ENCODE measurements at places on chromosomes 4 and X. TPM values are rescaled to one million over a fixed set of nuclear protein-coding genes. Genes with fewer than 3 reads are reported as not detected.

- DNase-seq: no peak
- H3K36me3 ChIP-seq: no peaks in the 10 kb centered on the region
- H3K27me3 ChIP-seq: no peaks in the 10 kb centered on the region
Measured at GRCh38 chr4:71065991-71066510, 72.6 kb downstream of the DCK start.

- H3K36me3 ChIP-seq: no peaks in the 10 kb centered on the region
- no peak overlapping the region for H3K27ac ChIP-seq
- no peaks in the 10 kb centered on the region for H3K4me1 ChIP-seq
- no peaks in the 10 kb centered on the region for H3K27me3 ChIP-seq
- no peak overlapping the region for H3K4me3 ChIP-seq
Measured at GRCh38 chr4:91116861-91117260, 989.7 kb downstream of the CCSER1 start.

DNA sequence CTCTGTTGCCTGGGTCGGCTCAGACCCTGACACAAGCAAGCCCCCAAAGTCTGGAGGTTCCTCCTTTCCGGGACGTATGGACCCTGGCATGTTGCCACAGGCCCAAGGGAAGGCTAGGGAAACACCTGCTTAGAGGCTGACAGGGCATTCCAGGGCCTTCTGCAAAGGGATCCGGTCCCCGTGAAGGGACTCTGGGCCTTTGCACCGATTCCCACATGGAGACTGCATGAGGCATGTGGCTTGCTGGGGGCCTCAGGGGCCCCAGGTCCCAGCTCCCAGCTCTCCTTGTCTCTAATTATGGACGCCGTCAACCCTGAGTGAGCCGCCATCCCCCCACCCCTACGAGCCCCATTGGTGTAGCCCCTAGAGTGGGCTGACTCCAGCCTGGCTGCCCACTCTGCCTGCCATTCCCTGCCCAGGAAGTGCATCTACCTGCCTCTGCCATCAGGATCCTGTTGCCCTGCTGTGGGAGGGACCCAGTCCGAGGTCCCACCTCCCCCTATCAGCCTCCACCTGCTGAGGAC, 4.2 kb upstream of the RGS12 start:
- H3K4me1 ChIP-seq: peaks cover 9% of the 10 kb centered on the region
- no peak overlapping the region for H3K4me3 ChIP-seq
- H3K27ac ChIP-seq: no peak overlapping the region
- peaks cover 9% of the 10 kb centered on the region for H3K27me3 ChIP-seq

- no peaks in the 10 kb centered on the region for H3K4me1 ChIP-seq
- H3K4me3 ChIP-seq: no peak overlapping the region
- H3K27ac ChIP-seq: no peak overlapping the region
- no peak for DNase-seq
- H3K27me3 ChIP-seq: no peaks in the 10 kb centered on the region
Measured at GRCh38 chrX:50721764-50722521, 92.1 kb downstream of the SHROOM4 start.

GRCh38 chr4:4985844-4986243, 33.4 kb downstream of the CYTL1 start:
- DNase-seq: no peak
- H3K27ac ChIP-seq: no peak overlapping the region
- no peaks in the 10 kb centered on the region for H3K36me3 ChIP-seq
- no peaks in the 10 kb centered on the region for H3K27me3 ChIP-seq
- H3K4me3 ChIP-seq: no peak overlapping the region
- H3K4me1 ChIP-seq: no peaks in the 10 kb centered on the region

The STOX2 gene
- total RNA-seq: not detected

DNA sequence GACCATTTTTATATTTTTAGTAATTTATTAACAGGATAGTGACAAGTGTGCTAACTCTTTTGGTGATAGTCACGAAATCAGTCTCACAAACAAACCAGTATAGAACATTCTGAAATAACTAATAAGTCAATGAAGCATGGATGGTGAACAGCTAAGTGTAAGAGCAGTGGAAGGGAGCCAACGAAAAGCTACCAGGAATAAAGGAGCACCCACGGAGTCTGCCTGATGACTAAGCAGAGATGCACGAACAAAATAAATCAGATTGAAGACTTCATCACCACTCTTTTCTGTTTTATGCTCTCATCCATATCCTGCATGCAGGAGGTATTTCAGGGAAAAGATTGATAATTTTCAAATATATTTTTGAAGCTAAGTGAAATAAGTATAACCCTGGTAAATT, 891.1 kb upstream of the HS3ST1 start:
- no peaks in the 10 kb centered on the region for H3K36me3 ChIP-seq
- no peak for DNase-seq
- no peaks in the 10 kb centered on the region for H3K27me3 ChIP-seq

DNA sequence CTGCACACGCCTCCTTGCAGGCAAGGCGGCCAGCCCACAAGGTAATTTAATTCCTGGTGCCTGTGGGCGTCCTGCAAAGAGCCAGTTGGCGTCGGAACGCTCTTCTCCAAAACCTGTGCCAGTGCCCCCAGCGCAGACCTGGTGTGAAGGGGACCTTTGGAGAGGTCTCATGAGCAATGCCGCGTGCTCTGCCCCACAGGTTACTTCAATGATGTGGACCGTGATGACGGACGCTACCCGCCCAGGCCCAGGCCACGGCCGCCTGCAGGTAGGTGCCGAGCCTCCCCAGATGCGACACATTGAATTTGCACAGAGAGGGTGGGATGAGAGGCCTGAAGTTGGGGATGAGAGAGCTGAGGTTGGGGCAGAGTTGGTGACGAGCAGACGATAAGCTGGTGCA, 34.4 kb upstream of the GYG2 start:
- no peaks in the 10 kb centered on the region for H3K27me3 ChIP-seq
- no peak overlapping the region for H3K27ac ChIP-seq
- H3K4me1 ChIP-seq: no peaks in the 10 kb centered on the region
- no peak for DNase-seq

DNA sequence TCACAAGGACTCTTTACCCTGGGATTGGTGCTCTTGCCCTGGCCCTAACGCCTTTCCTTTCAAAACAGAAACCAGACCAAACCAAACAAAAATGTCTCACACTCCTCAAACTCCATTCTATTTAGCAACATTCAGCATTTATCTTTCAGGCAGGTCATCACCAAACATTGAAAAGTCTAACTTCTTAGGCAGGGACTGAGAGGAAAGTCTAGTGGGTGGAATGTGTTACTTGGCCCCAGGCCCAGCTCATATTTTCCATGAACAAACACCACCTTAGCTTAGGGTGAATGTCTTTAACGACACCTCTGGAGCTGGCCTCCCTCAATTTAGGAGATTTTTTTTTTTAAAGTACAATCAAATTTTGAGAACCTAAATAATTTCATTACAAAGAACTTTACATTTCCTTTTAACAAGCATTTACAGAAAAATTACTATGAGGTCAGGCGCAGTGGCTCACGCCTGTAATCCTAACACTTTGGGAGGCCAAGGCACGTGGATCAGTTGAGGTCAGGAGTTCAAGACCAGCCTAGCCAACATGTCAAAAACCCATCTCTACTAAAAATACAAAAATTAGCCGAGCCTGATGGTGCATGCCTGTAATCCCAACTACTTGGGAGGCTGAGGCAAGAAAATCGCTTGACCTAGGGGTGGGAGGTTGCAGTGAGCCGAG, 10.2 kb upstream of the N4BP2 start:
- H3K27ac ChIP-seq: peak overlapping the region; percentile 86
- peak; percentile 67 for DNase-seq
- no peaks in the 10 kb centered on the region for H3K27me3 ChIP-seq
- no peaks in the 10 kb centered on the region for H3K36me3 ChIP-seq
- peak overlapping the region; percentile 9 for H3K4me3 ChIP-seq

DNA sequence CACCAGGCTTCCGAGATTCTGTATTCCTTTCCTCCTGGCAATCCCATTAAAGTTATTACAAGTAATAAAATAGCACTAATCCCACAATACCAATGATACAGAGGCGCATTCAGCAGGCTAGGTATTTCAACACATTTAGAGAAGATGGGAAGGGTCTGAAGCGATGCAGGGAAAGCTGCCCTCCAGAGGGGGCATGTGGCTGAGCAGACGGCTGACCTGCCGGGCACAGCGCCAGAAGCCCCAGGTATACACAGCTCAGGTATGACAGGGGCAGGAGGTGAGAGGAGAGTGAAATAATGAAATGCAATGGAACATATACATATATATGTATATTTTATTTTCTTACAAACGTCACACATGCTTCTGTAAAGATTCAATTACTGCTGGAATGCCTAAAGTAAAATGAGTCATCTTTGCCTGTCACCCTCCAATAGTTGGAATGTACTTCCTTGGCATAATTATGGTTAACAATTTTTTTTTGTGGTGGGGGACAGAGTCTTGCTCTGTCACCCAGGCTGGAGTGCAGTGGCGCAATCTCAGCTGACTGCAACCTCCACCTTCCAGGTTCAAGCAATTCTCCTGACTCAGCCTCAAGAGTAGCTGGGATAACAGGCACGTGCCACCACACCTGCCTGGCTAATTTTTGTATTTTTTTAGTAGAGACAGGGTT, 21.3 kb upstream of the CDKN2AIP start:
- H3K27me3 ChIP-seq: no peaks in the 10 kb centered on the region
- no peak overlapping the region for H3K4me3 ChIP-seq
- H3K36me3 ChIP-seq: no peaks in the 10 kb centered on the region
- DNase-seq: no peak

DNA sequence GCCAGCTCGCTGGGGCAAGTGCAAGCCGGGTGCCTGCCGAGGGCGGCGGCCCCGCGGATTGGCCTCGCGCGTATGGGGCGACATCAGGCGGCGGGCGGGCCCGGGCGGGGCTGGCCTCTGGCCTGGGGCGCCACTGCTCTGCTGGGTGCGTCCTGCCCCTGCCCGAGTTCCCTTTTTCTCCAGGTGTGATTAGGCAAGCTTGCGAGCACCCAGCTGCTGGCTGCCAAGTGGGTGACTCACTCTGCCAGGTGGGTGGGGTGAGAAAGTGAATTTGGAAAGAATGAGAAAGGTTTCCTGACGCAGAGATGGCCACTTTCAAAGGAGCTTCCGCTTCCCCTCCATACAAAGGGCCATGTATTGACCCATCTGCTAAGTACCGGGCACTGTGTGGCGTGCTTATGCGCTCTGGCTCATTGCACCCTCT, 32.5 kb downstream of the FGFBP1 start:
- no peaks in the 10 kb centered on the region for H3K36me3 ChIP-seq
- H3K27ac ChIP-seq: no peak overlapping the region
- peaks cover 22% of the 10 kb centered on the region for H3K27me3 ChIP-seq

The GPRASP1 gene
- 4.2 TPM for total RNA-seq

GRCh38 chr4:152961773-152962115, 25.6 kb downstream of the FHDC1 start:
- no peaks in the 10 kb centered on the region for H3K4me1 ChIP-seq
- no peaks in the 10 kb centered on the region for H3K36me3 ChIP-seq
- DNase-seq: no peak
- H3K27me3 ChIP-seq: no peaks in the 10 kb centered on the region
- H3K27ac ChIP-seq: no peak overlapping the region

DNA sequence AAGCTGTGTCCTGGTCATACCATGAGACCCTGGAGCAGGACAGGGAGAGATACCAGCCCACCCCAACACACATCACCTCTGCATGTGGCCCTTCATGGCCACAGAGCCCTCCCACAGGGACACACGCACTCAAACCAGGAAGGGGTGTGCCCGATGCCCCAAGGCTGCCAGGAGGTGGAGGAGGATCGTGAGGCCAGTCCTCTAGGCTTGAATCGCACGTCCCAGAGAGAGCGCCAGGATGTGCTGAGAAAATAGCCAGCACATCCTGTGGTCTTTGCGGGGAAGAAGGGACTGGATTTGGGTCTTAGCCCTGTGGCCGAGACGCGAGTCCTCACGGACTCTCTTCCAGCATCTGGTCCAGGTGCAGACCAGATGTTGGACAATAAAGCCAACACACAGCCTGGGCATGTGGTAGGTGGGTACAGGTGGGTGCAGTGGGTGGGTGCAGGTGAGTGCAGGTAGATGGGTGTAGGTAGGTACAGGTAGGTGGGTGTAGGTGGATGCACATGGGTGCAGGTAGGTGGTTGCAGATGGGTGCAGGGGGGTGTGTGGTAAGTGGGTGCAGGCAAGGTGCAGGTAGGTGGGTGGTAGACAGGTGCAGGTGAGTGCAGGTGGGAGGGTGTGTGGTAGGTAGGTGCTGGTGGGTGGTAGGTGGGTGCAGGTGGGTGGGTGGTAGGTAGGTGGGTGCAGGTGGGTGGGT, 94.3 kb upstream of the AFAP1 start:
- H3K27ac ChIP-seq: no peak overlapping the region
- no peak overlapping the region for H3K4me3 ChIP-seq
- no peaks in the 10 kb centered on the region for H3K36me3 ChIP-seq
- peaks cover 6% of the 10 kb centered on the region for H3K4me1 ChIP-seq

The GLRB gene
- total RNA-seq: not detected

The P2RY10 gene
- total RNA-seq: 65.7 TPM

GRCh38 chrX:149124526-149125108, 380.5 kb downstream of the IDS start:
- no peak overlapping the region for H3K27ac ChIP-seq
- no peaks in the 10 kb centered on the region for H3K36me3 ChIP-seq
- H3K4me1 ChIP-seq: no peaks in the 10 kb centered on the region
- no peaks in the 10 kb centered on the region for H3K27me3 ChIP-seq

- peaks cover 5% of the 10 kb centered on the region for H3K36me3 ChIP-seq
- DNase-seq: peak; percentile 61
- H3K4me1 ChIP-seq: peaks cover 13% of the 10 kb centered on the region
- no peak overlapping the region for H3K27ac ChIP-seq
- no peak overlapping the region for H3K4me3 ChIP-seq
Measured at GRCh38 chr4:1187182-1187581, 14.8 kb upstream of the SPON2 start.

The MAGED4B gene
- 0.95 TPM for total RNA-seq

DNA sequence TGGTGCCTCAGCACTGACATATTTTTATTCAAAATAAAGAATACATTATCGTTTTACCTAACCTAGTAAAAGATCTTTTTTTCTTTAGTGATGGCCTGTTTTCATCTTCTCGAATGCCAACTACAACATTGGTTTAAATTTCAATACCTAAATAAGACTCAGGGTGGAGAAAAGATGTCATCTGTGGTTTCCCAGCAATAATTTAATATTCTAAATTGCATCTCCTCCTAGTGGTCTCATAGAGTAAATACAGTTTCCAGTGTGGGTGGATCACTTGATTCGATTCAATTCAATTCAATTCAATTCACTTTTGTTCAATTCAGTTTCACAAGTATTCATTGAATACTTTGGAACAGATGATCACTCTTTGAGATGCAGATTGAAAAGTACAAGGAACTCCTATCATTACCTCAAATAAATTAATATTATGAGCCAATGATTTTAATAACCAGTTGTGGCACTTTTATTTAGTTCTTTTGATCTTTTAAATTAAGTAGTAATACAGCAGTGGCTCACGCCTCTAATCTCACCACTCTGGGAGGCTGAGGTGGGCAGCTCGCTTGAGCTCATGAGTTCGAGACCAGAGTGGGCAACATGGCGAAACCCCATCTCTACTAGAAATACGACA, 427.2 kb downstream of the FAT4 start:
- H3K4me3 ChIP-seq: no peak overlapping the region
- H3K4me1 ChIP-seq: no peaks in the 10 kb centered on the region
- H3K36me3 ChIP-seq: no peaks in the 10 kb centered on the region
- DNase-seq: no peak

GRCh38 chrX:6257025-6257424, 28.4 kb upstream of the NLGN4X start:
- no peaks in the 10 kb centered on the region for H3K4me1 ChIP-seq
- H3K27ac ChIP-seq: no peak overlapping the region

The ACE2 gene
- not detected for total RNA-seq

- H3K27me3 ChIP-seq: no peaks in the 10 kb centered on the region
- H3K4me3 ChIP-seq: no peak overlapping the region
- DNase-seq: no peak
- H3K4me1 ChIP-seq: peaks cover 3% of the 10 kb centered on the region
- no peaks in the 10 kb centered on the region for H3K36me3 ChIP-seq
Measured at GRCh38 chr4:124644621-124645020, 67.9 kb downstream of the ANKRD50 start.

The CLDN22 gene
- not detected for total RNA-seq

The SPANXC gene
- not detected for total RNA-seq

All from activated CD4-positive, alpha-beta T cell treated with anti-CD3 and anti-CD28 coated beads for 36 hours (primary cell).